Neural crest cell (in vitro differentiated cells): ENCODE measurements at places on chromosomes 16 and 17. TPM values are rescaled to one million over a fixed set of nuclear protein-coding genes. Genes with fewer than 3 reads are reported as not detected.

GRCh38 chr17:16158714-16159113 lies 56.6 kb downstream of the NCOR1 start:
- DNase-seq, result no peak

DNA sequence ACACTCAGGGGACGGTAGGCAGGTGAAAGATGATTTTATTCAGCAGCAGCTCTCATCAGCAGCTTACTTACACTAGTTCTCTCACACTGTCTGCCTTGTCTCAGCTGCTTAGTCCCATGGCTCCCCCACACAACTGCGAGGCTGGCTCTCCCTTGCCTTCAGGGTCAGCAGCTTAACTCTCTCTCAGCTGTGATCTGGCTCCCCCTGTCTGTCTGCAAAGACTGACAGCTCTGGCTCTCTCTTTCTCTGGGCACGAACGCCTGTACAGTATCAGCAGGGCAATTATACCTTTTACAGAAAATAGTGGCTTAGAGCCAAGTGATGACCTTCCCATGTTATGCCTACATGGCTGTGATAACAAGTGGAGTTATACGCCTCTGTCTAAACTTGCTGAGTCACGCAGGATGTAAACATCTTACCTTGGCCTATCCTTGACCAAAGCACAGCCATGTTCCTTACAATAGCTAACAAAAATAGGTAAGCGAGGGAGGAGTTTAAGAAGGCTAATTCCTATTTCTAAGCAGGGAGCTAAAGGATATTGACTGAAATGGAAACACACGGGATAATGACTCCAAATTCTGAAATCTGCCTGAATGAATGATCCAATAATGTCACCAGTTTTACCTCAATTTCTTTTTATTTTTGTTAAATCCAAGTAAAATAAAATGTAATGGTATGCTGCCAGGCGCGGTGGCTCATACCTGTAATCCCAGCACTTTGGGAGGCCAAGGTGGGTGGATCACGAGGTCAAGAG lies 1.1 kb upstream of the NDUFAB1 start:
- peak; percentile 6 for DNase-seq

GRCh38 chr17:76079956-76080767 lies 1.2 kb downstream of the ZACN start:
- DNase-seq, result no peak

- DNase-seq, result no peak
Measured at GRCh38 chr17:79340333-79341221, 266.0 kb downstream of the ENGASE start.

DNA sequence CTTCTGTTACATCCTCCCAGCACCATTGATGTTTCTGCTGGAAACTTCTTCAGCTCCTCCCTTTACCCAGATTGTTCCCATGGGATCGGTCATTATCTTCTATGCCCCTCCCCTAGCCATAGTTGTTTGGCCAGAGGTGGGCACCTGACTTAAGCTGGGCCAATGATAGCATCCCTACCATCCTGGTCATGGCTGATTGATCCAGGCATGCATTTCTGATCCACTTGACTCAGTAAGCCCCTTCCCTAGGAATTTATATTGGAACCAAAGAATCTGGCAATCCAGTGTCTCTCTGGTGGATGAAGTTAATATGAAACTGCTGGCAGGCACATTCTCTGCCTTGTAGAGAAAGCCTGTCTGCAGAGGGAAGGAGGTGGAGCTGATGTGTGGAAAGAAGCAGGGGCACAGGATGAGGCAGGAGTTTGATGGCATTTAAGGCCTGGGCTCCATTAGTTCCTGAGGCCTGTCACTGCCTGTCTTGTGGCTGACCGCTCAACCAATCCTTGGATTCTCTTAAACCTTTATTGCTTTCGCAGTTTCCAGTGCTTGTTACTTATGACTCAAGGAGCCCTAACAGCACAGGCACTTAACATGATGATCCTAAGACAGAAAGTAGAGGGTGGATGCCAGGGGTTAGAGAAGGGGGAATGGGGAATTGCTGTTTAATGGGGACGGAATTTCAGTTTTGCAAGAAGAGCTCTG lies 152.4 kb downstream of the ABCC12 start:
- no peak for DNase-seq

Gene NKD1
- 49.8 and 54.7 TPM in 2 replicates for total RNA-seq

Gene GDPD3
- 6.7 and 7.7 TPM in 2 replicates for total RNA-seq

Gene UNKL
- total RNA-seq, result 18.6 and 26.2 TPM in 2 replicates

Gene TBC1D3C
- not detected in 2 replicates for total RNA-seq

Gene HOXB7
- 8.5 and 11.4 TPM in 2 replicates for total RNA-seq

Gene SAMD14
- total RNA-seq, result 26.1 and 28.7 TPM in 2 replicates

Gene CX3CL1
- 6.0 TPM in 2 replicates for total RNA-seq
